ENCODE measurements at places on chromosomes 1 and 21. TPM values are rescaled to one million over a fixed set of nuclear protein-coding genes. Genes with fewer than 3 reads are reported as not detected.

- no peak for DNase-seq
These were observed 30.8 kb upstream of the FAM78B start for GRCh38 chr1:166197597-166197996.

DNA sequence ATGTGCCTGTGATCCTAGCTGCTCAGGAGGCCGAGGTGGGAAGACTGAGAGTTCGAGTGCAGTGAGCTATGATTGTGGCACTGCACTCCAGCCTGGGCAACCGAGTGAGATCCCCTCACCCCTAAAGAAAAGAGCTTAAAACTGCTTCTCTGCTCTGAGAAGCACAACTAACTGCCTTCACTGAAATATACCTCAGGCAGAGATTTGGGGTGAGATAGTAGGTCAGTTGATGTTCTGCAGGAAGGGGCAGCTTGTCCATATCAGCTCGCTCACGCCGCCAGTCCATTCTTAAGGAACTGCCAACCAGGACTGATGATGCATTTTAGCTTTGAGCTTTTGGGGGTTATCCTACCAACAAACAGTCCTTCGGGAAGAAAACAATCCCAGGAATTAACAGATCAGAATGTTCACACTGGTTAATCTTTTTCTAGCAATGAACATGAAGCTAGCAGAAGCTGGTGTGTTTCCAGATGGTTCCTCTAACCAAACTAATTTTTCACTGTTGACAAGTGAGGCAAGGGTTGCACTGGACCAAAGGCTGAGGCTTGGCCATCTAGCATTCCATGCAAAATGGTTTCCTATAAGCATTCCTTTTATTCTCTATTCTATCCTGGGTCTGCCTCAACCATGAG is 31.6 kb downstream of the LHX4 start:
- DNase-seq, result no peak

GRCh38 chr1:202649553-202650392 is 60.5 kb downstream of the SYT2 start:
- DNase-seq, result no peak

- DNase-seq, result no peak
These were observed 51.6 kb upstream of the KCND3 start for GRCh38 chr1:112040891-112041740.

HES5 gene
- total RNA-seq, result 0.85 TPM

- no peak for DNase-seq
These were observed 1.3 kb downstream of the ARL8A start for GRCh38 chr1:202143011-202143767.

TMOD4 gene
- total RNA-seq, result 0.65 TPM

DNA sequence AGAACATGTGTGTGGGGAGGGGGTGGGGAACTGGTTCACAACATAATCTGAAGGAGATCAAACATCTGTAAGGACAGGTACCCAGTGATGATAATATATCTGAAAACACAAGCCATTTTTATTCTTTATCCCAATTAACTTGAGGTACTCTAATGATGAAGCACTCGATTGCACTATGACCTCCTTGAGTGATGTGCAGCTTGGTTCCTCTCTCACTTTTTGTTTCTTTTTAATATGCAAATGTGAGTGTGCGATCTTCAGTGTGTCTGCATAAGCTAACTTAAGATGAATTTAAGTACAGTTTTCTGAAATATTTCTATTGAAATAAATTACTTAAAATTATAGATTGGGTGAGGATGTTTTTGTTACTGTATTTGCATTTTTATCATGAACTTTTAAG is 50.6 kb upstream of the ANGPTL1 start:
- DNase-seq, result no peak

Measured in foreskin keratinocyte (primary cell).